ENCODE measurements at places on chromosomes 7 and 10.

GRCh38 chr7:156886020-156886795 lies 6.8 kb downstream of the LMBR1 start:
- DNase-seq = no peak

DNA sequence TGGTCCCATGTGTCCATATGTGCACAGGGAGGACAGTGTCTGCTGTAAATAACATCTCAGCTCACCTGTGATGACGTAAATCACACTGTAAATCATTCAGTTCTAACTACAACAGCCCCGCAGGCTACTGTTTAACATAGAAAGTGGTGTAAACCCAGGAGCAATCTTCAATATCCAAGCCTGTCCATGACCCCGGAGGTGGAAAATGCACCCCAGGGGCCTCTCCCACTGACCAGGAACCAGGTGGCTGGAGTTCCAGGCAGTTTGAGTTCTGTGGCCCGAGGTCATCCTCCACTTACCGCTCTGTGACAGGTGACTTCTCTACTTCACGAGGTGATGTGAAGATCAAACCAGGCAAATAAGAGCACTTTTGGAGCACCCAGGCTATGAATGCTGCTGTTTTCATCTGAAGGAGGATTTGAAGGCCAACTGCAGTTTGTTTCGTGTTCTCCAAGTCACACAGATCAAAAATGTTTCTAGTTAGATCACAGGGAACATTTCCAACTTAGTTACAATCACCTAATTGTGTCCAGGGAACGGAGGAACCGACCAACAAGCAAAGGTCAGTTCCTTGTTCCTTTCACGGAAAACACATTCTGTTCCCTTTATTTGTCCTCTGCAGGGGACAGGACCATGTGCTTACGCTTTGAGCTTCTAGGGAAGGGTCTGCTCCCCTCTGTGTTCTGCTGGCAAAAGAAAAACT lies 131.8 kb downstream of the WDR37 start:
- peak; percentile 12 for DNase-seq

- peak; percentile 82 for DNase-seq
Observed at GRCh38 chr7:51366930-51367613, 50.5 kb upstream of the COBL start.

DNA sequence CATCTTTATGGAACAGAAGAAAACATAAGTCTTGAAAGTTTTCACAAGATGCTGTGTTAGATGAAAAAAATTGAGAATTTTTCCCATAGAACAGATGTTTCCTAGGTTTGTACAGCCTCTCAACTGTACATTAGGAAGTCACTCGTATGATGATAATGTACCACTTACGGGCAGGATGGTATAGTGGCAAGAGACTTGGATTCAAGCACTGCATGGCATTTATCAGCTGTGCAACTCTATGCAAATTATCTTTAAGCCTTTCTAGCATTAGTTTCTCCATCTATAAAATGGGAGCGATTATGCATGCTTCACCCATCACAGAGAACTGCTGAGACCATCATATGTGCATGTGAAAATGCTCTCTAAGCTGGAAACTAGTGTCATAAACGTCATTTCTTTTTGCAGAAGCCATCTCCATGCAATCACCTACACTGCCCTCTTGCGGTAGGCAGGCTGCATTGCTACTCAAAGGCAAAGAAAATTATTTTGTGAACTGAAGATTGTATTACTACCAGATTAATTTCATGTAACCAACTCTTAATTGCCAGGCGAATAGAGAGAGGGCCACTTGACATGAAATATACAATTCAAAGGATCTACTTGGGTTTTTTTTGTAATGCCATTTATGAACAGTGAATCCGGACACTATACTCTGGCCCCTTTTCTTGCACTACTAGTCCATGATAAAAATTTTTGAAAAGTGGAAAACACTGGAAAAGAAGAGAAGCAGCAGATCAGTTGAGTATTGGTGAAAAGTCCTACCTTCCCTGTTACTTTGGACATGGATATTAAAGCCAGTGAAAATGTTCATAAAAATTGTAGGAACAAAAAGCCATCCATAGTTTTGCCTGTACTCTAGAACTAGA lies 102.3 kb downstream of the JAZF1 start:
- DNase-seq = peak; percentile 60

DNA sequence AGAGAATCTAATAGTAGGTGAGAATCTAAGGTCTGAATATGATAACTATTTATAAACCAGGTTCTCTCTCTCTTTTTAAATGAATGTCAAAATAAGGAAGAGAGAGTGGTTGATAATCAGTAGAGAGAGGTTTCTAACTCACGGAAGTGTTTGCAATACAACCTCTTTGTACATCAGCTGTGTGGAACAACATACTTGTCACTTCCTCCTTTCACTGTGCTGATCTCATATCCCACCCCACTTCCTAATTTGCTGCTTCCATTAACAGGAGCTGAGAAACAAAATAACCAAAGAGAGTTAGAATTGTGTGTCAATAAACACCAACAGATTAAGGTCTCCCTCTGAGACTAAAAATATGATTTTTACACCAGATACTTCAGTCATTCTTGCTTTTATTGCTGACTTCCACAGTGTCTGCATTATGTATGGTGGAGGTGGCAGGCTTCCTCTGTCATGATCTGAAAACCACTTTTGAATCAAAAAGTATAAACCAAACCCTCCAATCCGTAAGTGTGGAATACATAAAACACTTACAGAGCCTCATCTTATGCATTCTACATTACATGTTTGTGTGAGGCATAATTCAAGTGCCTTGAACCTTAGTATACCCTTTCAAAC lies 25.0 kb downstream of the CACUL1 start:
- no peak for DNase-seq

- peak; percentile 63 for DNase-seq
Observed at GRCh38 chr10:133378251-133379096, 588 bp upstream of the PAOX start.

DNA sequence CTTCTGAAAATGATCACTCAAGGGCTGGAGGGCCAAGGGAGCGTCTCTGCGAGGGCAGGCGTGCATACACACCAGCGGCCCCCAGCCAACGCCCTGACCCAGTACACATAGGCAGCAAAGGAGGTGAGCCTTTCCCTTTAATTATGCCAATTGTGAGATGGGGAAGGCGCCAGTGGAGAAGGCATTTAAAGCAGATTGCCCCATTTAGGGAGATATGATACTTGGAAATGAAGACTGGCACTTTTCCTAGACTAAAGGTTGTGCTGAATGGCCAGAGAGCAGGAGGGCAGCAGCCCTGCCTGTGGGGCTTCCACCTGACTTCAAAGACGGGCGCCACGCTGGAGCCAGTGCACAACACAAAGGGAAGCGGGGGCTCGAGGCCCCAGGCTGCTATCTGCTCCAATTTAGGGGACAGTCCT lies 24.1 kb downstream of the HIPK2 start:
- DNase-seq = peak; percentile 26

DNA sequence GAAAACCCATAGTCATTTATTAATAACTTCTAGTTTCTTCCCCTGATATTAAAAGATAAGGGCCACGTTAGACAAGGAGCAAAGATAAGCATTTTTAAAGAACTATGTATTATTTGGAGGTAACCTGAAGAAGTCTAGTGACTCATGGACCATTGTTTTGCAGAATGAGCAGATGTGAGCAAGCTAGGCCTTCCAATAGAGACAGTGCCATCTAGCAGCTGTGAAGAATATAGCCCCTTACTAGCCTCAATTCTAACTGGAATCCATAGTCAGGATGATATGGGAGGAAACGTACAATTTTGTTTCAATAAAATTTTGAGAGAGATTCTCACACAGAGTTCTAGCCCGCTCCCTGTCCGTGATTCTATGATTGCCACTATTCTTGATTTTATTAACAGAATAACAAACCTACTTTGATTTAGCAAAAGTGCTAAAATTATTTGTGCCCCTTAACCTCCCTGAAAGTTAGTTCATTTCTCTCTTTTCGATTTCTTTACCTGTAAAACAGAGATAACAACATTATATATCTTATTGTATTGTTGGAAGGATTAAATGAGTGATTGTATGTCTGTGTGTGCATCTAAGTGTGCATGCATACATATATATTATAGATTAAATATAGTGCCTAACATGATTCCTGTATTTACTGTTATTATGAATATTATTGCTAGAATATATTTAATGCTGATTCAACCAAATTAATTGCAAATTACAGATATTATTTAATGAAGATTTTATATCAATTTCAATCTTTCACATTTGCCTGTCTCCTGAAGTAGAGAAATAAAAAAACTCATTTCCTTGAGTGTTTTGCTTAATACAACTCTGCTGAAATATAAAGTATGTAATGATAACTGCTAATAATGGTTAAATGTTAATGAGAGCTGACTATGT lies 22.7 kb downstream of the FAM237B start:
- DNase-seq = peak; percentile 29

All from cerebellar cortex (tissue), 1 donor.